Esophagus muscularis mucosa (tissue), 4 donors: ENCODE measurements at places on chromosomes 11 and 22. TPM values are rescaled to one million over a fixed set of nuclear protein-coding genes. Genes with fewer than 3 reads are reported as not detected.

Gene MS4A4A
- 64.6 TPM for total RNA-seq

Gene OR52L1
- total RNA-seq: not detected

Gene IFITM2
- 235 TPM for total RNA-seq

Gene CDCA5
- 0.34 TPM for total RNA-seq

GRCh38 chr11:35348898-35349687 lies 70.3 kb downstream of the SLC1A2 start:
- no peaks in the 10 kb centered on the region for H3K27me3 ChIP-seq
- no peak overlapping the region for H3K4me3 ChIP-seq
- no peak for DNase-seq
- H3K4me1 ChIP-seq: peaks cover 21% of the 10 kb centered on the region
- H3K36me3 ChIP-seq: no peaks in the 10 kb centered on the region

Gene CHRDL2
- total RNA-seq: not detected

GRCh38 chr11:10622957-10623791 lies 54.7 kb upstream of the LYVE1 start:
- H3K4me3 ChIP-seq: no peak overlapping the region
- H3K27me3 ChIP-seq: no peaks in the 10 kb centered on the region
- peak overlapping the region; percentile 80 for H3K27ac ChIP-seq
- DNase-seq: no peak
- peaks cover 86% of the 10 kb centered on the region for H3K4me1 ChIP-seq
- no peaks in the 10 kb centered on the region for H3K36me3 ChIP-seq

Gene OR56A1
- not detected for total RNA-seq
